Activated CD4-positive, alpha-beta T cell treated with anti-CD3 and anti-CD28 coated beads, Interleukin-2, amount 10 ng/mL, durations not matched to agents 7 days and 5 days (primary cell): ENCODE measurements at places on chromosomes 7 and 10. TPM values are rescaled to one million over a fixed set of nuclear protein-coding genes. Genes with fewer than 3 reads are reported as not detected.

Gene NUDT5
- total RNA-seq: 90.1 TPM

Gene IDI2
- not detected for total RNA-seq

- no peak for DNase-seq
Observed at GRCh38 chr7:137732168-137732567, 114.6 kb downstream of the DGKI start.

DNA sequence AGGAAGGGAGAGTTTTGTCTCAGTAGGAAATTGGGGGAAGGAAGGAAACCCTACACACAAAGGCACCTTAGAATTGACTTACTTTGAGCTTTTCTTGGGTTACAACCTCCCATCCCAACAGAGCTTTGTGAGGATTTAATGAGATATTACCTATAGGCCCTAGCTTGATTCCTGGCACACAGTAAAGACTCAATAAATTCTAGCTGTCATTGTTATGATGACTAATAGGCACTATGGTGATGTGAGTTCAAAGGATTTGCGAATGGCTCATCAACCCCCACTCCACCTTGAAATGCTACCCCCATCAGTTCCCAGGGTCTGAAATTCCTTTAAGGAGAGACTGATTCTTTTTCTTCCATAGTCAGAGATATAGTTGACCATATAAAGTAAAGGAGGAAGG lies 67.9 kb upstream of the SMNDC1 start:
- no peak for DNase-seq

DNA sequence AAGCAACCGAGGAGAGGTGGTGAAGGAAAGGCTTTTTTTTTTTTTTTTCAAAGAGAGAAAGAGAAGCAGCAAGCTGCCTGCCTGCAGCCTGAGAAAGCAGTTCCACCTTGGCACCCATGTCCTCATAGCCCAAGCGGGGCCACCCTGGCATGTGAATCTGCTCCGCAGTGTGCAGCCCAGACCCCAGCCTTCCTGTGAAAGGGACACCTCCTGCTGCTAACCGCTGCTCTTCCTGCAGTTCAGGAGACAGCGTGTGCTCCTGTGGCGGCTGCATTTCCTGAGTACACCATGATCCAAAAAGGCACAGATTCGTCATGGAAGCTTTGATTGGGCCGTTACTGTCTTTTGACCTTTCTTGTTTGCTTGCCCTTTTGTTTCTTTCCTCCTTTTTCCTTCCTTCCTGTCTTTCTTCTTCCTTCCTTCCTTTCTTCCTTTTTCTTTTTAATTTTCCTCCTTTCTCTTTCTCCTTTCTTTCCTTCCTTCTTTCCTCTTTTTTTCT lies 38.1 kb downstream of the IKZF1 start:
- DNase-seq: peak; percentile 57

GRCh38 chr10:46096446-46096845 lies 50.4 kb upstream of the MSMB start:
- DNase-seq: no peak

DNA sequence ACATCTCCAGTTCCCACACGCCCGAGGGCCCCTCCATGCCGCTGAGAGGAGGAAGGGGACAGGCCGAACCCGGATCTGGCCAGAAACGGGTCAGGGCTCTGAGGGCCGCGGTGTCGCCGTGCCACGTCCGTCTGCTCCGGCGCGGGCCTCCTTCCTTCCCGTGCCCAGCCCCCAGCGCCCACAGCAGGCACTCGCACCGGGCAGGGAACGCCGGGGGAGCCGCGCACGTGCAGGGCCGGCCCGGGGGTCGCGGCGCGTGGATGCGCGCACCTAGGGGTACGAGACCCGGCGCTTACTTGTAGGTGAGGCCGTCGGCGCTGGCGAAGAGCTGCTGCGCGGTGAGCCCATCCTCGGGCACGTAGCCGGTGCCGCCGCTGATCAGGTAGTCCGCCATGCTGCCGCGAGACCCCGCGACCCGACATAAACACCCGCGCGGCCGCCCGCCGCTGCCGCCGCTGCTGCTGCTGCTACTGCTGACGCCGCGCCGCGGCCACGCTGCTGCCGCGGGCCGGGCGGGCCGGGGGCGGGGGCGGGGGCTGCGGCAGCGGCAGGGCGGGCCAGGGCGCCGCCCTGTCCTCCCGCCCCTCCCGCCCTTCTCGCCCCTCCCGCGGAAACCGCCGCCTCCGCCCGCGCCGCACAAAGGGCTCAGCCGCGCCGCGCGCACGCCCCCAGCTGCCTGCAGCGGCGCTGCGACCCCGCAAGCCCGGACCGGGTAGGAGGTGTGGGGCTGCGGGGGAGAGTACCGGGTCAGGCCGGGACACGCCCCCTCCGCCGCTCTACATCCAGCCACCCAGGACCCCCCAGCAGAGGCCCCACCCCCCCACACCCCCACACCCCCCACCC lies 4.1 kb downstream of the IMPDH1 start:
- peak; percentile 51 for DNase-seq

DNA sequence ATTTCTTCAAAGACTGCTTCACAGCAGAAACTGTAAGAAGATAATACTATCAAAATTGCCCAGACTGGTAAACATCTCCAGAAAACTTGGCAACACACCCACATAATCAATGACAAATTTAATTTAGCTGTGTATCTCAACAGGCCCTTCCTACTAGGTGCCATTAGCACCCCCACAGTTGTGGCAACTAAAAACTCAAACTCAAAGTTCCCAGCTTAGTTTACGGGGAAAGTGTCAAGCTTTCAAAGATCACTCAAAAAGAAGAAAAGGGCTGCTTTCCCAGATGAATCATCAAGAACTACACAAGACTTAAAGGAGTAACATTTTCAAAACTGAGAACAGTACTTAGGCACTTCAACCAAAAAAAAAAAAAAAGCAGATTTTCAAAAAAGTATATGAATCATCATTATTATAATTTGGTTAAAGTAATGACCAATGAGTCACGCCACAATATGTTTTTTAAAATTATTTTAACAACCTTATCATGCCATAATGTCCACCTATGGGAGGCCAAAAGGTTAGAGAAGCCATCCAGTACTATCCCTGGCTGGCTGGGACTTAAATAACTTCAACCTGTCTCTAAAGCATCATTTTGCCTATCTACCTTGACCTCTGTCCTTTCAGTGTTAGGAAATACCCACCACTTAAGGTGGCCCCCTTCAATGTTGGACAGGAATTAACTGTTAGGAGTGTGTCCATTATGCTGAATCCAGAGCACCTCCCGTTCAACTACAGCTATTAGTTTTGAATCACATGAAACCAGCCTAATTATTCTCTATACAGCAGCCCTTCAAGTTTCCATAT lies 90.8 kb downstream of the ZFAND4 start:
- DNase-seq: no peak

GRCh38 chr7:155001756-155002410 lies 1.0 kb downstream of the PAXIP1 start:
- no peak for DNase-seq
